CD4-positive, alpha-beta T cell treated with Interleukin-6 at 100 ng/mL for 8 hours (primary cell): ENCODE measurements at places on chromosomes 6 and 20.

DNA sequence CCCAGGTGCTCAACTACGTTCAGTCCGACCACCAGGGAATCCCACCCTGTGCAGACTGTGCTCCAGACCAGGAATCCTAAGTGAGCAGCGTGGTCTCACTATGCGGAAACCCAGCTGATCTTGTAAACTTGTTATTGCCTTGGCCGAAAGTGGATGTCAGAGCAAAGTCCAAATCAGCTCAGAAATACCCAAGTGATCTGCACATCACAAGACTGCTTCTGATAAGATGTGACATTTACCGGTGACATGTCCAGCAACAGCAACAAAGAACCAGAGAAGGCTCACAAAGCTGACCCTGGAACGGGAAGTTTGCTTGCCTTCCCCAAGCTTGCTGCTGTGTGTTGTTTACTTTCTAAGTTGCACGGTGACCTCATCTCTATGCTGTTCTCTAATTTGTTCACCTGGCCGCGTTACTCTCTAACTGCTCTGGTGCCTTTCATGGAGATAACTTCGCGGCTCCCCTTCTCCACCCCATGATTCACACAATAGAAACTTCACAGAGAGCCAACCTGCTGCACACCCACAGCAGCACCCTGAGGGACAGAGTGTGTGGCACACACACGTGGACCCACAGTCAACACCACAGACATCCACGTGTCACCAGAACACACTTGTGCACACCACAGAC, 1.7 kb downstream of the BNIP5 start:
- no peak for DNase-seq

DNA sequence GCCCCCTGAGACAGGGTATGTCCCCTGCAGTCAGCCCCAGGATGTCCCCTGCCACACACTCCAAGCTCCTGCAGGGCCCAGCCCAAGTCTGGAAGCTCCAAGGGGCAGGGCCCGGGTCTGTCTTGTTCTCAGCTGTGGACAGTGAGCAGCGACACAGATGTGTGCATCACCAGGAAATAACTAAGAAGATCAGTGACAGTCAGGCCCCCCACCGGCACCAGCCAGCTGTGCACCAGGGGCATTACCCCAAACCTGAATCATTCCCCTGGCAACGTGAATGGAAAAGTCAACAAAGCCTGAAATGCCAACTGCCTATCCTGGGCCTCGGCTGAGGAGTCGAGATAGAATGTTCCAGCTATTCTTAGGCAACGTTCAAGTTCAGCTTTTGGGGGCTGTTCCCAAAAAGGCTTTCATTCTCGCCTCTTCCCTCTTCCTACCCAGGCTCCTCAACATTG, 105.0 kb downstream of the PREX1 start:
- DNase-seq: no peak

DNA sequence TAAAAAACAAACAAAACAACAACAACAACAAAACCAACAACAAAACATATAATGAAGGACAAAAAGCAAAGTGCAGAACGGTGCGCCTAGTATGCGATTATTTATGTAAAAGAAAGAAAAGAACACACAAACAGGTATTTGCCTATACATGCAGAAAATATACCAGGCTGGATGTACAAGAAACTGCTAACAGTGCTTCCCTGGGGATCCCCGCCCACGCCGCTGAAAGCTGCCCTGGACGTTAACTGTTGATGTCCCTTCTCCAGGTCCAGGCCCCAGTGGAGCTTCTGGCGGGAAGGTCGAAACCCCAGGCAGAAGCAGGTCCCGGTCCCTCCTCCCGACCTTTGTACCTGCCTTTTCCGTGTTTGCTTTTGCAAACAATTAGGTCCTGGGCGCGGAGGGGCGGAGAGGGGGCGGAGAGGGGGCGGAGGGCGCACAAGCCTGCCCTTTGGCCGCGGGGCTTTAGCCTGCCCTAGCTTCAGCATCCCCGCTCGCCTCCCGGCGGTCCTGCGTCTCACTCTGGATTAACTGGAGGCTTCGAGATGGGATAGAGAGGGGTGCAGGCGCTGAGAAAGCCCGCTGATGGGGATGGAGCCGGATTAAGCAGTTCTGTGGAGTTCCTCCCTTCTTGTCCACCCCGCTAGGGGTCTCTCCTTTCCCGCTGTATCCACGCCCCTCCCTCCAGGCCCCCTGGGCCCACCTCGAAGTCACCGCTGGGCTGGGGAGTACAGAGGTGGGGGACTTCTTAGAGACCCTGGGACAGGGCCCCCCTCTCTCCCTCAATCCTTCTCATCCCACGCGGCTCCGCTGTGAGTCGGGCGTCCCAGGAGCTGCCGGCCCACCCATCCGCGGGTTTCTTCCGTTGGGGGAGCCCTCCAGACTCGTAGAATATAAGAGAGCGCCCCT, 8.2 kb upstream of the AHCY start:
- no peak for DNase-seq

DNA sequence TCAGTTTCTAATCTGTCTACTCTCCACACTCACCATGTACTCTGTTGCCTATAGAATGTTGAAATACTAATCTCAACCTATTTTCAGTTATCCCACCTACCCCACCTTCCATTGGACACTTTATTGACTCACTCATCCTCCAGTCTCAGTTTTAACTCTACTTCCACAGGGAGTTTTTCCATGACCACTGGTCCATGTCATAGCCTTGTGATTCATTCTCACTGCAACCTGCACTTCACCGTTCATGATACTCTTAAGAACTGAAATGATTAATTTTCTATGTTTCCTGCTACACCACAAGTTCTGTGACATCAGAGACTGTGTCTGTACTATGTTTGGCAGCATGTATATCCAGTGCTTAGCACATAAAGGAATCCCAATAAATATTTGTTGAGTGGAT, 122.8 kb upstream of the HSF2 start:
- DNase-seq: no peak

- DNase-seq: no peak
These were observed 198.6 kb upstream of the SHLD1 start for GRCh38 chr20:5551621-5552020.

DNA sequence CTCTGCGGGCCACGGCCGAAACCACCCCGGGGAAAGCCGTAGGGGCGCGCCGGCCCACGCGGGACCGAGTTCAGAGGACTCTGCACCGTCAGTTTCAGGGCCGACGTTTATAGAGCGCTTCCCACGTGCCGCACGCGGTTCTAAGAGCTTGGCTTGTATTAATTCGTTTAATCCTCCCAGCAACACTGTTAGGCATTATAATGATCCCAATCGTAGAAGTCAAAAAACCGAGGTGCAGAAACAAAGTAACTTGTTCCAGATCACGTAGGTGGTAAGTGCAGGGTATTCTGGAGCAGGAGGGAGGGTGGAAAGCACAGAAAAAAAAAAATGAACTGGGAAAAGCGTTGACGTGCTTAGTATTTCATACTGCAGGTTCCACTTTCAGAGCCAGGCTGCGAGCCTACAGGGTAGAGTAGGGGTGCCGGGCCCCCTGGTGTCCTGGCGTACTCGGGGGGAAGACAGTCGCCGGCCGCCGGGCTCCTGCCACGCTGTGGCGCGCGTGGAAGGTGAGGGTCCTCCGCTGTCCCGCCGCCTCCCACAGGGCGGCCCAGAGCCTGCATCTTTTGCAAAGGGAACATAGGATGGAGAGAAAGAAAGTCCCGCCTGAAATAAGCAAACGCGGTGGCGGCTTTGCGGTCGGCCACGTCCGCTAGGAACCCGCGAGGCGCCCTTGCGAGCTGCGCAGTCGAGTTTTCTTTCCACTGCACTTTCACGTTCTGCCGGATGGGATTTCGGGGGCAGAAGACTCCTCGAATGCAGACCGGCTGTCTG, 10.2 kb upstream of the FOXF2 start:
- no peak for DNase-seq

GRCh38 chr20:30486103-30486478, 771.4 kb upstream of the DEFB115 start:
- DNase-seq: no peak

DNA sequence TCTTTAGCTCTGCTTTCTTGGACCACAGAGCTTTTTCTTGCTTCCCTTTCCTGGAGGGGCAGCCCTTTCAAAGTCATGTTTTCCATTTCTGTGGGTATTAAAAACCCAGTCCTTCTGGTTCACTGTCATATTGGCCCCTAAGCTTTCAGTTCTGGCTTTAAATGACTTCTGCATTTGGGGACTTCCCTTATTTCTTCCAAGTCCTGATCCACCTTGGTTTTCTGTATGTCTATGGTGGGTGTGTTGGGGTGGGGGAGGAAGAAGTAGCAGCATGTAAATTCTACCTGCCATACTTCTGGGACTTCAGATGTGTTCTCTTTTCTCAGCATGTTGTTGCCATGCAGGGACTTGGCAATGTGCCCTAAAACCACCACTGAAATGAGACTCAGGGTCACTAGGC, 77.1 kb upstream of the EMILIN3 start:
- no peak for DNase-seq

GRCh38 chr20:61857884-61858283, 207.8 kb downstream of the TAF4 start:
- no peak for DNase-seq

DNA sequence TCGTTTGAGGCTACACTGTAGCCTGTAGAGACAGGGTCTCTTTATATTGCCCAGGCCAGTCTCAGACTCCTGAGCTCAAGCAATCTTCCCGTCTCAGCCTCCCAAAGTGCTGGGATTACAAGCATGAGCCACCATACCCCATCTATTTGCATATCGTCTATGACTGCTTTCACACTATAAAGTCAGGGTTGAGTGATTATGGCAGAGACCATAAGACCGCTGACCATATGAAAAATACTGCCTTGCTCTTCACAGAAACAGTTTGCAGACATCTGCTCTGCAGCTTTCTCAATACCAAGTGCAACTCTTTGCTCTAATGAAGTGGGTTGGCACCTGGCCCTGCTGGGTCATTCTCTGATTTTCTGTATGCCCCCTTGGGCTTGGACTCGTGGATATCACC, 79.5 kb upstream of the PAK5 start:
- DNase-seq: no peak

DNA sequence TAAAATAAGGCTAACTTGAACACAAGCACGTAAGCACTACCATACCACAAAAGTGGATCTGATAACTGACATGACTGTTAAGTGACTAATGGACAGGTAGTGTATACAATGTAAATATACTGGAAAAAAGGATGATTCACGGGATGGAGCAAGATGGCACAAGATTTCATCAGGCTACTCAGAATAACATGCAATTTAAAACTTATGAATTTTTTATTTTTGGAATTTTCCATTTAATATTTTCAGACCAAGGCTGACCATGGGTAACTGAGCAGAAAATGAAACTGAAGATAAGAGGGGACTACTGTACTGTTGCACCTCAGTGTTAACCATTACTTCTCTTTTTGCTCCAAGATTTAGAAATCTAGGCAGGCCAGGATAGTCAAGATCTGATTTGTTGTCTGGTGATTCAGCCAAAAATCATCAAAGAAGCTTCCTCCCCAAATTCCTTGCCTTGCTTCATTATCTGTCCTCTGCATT, 45.4 kb downstream of the TPBG start:
- no peak for DNase-seq

DNA sequence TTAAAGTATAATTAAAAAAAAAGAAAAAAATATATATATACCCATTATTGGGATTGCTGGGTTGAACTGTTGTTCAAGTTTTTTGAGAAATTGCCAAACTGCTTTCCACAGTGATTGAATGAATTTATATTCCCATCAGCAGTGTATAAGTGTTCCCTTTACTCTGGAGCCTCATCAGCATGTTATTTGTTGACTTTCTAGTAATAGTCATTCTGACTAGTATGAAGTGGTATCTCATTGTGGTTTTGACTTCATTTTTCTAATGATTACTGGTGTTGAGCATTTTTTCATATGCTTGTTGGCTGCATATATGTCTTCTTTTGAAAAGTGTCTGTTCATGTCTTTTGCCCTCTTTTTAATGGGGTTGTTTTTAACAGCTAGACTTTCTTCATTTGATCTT, 1260.8 kb upstream of the GJE1 start:
- no peak for DNase-seq

GRCh38 chr20:31989030-31989645, 21.1 kb upstream of the CCM2L start:
- no peak for DNase-seq

- DNase-seq: no peak
These were observed 712.0 kb upstream of the NRSN1 start for GRCh38 chr6:23414051-23414445.
